ENCODE measurements at places on chromosomes 13 and 19. TPM values are rescaled to one million over a fixed set of nuclear protein-coding genes. Genes with fewer than 3 reads are reported as not detected.

CCL25 gene
- not detected for total RNA-seq

RAP2A gene
- total RNA-seq = 44.6 TPM

CD33 gene
- total RNA-seq = not detected

CCNA1 gene
- 8.3 TPM for total RNA-seq

KIR3DL1 gene
- not detected for total RNA-seq

MAP4K1 gene
- not detected for total RNA-seq

BRCA2 gene
- 16.9 TPM for total RNA-seq

ZNF208 gene
- total RNA-seq = 0.07 TPM

OR7C1 gene
- not detected for total RNA-seq

USHBP1 gene
- 23.6 TPM for total RNA-seq

NFIX gene
- total RNA-seq = 7.1 TPM

CD70 gene
- 0.33 TPM for total RNA-seq

ELSPBP1 gene
- not detected for total RNA-seq

GSX1 gene
- not detected for total RNA-seq

WDFY2 gene
- total RNA-seq = 2.0 TPM

SYT3 gene
- total RNA-seq = not detected

BEST2 gene
- not detected for total RNA-seq

MYO16 gene
- 0.05 TPM for total RNA-seq

CKM gene
- not detected for total RNA-seq

KLK15 gene
- total RNA-seq = not detected

GPC6 gene
- total RNA-seq = not detected

CYP2A7 gene
- total RNA-seq = not detected

WDR62 gene
- total RNA-seq = 9.1 TPM

GJA3 gene
- total RNA-seq = not detected

PLK5 gene
- total RNA-seq = not detected

KLK3 gene
- total RNA-seq = not detected

TTYH1 gene
- total RNA-seq = not detected

ZNF302 gene
- total RNA-seq = 6.3 TPM

SPC24 gene
- 48.6 TPM for total RNA-seq

TMEM59L gene
- 0.07 TPM for total RNA-seq

IFI30 gene
- total RNA-seq = 16.9 TPM

Measured in mammary microvascular endothelial cell (primary cell).